ENCODE measurements at places on chromosomes 3 and 15. TPM values are rescaled to one million over a fixed set of nuclear protein-coding genes. Genes with fewer than 3 reads are reported as not detected.

- DNase-seq: peak; percentile 14
Observed at GRCh38 chr3:36827133-36827532, 62.8 kb upstream of the DCLK3 start.

Gene TIMP4
- total RNA-seq: 2.6 TPM

Gene LRRN1
- total RNA-seq: 4.9 TPM

- peak; percentile 21 for DNase-seq
Observed at GRCh38 chr3:88810455-88810854, 297.0 kb upstream of the EPHA3 start.

GRCh38 chr3:58938057-58938456 lies 111.8 kb downstream of the CFAP20DC start:
- no peak for DNase-seq

DNA sequence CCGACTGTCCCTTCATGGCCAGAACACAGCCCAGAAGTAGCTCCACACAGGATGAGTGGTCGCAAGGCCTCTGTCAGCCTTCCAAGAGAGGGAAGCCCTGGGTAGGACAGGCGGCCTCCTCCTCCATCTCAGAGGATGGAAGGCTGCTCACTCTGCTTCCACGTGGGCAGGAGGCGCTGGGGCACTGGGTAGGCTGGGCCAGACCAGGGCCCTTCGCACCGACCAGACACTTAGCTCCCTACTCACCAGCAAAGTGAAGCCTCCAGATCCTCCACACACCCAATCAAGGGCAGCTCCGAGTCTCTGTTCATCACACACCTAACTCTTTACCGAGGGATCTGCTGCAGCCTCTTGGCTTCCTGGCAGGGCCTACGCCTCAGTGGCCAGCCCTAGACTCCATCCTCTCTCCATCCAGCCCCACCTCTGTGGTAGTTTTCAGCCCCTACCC lies 24.3 kb upstream of the PLXNA1 start:
- DNase-seq: no peak

DNA sequence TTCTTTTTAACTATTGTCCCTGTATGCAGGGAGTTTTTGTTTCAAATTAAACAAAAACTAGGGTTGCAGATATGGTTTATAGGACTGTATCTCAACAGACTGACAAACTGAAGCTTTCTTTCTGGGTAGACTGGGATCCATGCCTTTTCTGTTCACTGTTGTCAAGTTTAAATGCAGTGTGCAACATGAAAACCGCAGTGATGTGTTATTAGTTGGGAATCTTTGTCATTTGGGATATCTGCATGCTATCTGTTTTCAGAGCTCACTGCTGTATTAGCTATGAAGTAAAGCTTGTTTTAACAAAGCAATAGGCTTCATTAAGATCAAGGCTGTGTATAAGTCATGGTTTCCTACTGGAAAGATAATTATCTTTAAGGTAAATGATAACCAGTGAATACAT lies 21.4 kb upstream of the MCF2L2 start:
- DNase-seq: no peak

Gene SH2D7
- total RNA-seq: not detected

DNA sequence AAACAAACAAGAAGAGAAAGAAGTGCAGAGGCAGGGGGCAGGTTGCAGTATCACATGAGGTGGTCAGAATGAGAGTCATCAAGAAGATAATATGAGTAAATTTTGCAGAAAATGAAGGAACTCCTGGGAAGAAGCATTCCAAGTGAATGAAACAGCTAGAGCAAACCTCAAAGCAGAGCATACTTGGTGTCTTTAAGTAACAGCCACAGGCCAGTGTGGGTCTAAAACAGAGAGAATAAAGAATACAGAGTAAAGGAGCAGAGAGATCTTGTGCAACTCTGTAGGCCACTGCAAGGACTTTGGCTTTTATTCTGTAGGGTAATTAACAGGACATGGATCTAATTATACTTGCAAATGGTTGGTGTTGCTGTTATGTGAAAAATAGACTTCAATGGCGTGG lies 81.3 kb downstream of the STAC start:
- no peak for DNase-seq

GRCh38 chr3:123790254-123791072 lies 93.7 kb downstream of the MYLK start:
- DNase-seq: no peak

DNA sequence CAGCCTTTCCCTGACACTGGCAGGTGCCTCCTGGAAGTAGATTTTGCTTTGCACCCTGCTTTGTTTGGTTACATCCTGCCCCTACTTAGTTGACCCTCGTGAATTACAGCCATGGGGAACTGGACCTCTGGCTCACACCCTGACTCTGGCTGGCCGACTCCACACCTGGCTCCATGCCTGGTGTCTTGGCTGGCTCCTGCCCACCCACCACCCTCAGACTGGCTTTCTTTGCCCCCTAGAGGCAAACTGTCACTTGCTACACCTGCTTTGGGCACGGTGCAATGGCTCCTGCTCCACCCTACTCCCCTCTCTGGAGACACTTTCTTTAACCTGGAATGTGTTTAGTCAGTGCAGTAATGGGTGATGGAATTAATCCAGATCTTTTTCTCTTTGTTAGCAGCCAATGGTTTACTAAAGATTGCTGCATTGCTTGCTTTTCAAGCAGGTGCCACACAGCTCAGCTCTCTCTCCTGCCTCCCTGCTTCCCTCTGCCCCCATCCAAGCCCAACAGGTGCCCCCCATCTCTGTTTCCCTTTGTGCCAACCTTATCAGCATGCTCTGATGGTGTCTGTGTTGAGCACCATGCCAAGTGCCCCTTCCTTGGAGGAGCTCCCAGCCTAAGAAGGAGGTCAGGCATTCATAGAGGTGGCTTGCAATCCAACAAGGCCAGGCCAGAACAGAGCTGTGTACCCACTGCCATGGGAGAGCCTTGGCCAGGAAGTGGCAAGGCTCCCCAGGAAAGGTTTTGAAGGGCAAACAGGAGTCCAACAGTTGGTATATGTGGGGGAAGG lies 38.4 kb downstream of the RASGRF1 start:
- no peak for DNase-seq

- DNase-seq: no peak
Observed at GRCh38 chr15:86347245-86347644, 267.6 kb downstream of the AGBL1 start.

GRCh38 chr3:132879656-132880055 lies 157.4 kb upstream of the NPHP3 start:
- peak; percentile 25 for DNase-seq

Gene TERB2
- total RNA-seq: not detected

DNA sequence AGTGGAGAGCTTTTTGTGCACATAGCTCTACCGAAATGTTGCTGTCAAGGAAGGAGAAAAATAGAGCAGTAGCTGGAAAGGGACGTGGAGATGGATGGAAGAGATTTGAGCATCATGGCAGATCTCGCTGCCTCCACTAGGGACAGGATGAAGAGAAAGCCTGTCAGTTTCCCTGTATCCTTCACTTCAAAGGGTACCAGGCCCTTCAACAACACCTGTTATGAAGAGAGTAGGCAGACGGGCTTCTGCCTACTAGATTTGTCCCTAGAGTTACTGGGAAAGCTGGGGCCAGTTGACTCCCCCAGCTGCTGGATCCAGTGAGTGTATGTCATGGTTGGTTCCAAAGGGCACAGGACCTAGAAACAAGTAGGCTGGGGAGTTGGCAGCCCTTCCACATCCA lies 150.8 kb downstream of the TLE3 start:
- DNase-seq: no peak

Data from stomach (tissue), 19 donors.